ENCODE measurements at places on chromosomes 1 and 21.
A peak's percentile ranks its signal among the peaks of the same experiment; 100 is the strongest.

GRCh38 chr1:157325220-157325619 is 187.0 kb upstream of the ETV3 start:
- DNase-seq = no peak

GRCh38 chr1:182394055-182394775 is 2.6 kb upstream of the GLUL start:
- no peak for DNase-seq

GRCh38 chr1:58060559-58061170 is 485.9 kb downstream of the OMA1 start:
- no peak for DNase-seq

DNA sequence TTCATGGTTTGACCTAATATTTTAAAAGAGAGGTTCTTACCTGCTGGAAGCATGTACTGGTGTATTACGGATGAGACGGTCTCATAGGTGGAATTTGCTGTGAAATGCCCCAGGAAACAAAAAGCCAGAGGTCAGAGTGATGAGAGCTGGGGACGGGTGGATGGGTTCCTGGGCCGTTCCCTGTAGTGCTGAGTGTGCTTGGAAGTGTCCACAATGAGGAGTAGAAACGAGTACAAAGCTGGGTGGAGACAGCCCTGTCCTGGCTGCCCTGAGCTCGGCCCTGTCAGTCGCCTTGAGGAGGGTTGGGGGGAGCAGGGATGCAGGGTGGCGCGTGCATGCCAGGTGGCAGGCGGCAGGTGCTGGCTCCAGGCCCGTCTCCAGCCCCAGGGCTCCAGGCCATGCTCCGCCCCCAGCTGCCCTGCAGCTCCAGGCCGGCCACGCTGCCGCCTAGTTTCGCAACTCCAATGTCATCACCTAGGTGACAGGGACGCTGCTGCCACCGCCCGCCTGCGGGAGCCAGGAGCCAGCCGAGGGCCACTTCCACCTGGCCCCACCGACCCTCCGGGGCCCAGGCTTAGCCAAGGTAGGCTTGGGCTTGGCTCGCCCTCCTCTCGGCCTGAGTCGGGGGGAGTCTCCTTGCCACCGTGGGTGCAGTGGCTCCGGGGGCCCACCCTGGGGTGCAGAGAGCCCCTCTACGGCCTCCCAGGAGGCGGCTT is 16.4 kb downstream of the TP73 start:
- DNase-seq = no peak

- no peak for DNase-seq
Observed at GRCh38 chr1:232634096-232634495, 4.2 kb upstream of the SIPA1L2 start.

DNA sequence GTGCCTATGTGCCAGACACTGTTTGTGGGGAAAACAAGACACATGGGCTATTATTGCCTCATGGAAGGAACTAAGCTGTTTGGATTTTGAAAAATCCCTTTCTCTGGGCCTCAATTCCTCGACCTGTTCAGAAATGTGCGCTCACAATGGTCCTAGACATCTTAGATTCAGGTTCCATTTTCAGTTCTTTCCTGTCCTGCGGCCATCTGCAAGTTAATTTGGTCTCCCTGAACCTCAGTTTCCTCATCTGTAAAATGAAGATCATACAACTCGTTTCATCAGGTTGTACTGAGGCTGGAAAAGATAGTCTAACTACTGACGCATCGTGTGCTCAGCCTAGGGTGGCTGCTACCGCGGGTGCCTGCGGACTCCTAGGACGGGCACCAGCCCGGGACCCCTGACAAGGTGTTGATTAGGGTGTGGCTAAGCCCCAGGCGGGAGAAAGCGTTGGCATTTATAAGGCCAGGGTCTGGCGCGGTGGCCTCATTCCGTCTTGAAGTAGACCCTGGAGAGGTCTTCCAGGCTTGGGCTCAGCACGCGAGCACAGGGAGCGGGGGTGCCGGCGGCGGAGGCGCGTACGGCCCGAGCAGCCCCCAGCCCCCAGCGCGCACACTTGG is 493 bp upstream of the ELOA start:
- DNase-seq = peak; percentile 6

DNA sequence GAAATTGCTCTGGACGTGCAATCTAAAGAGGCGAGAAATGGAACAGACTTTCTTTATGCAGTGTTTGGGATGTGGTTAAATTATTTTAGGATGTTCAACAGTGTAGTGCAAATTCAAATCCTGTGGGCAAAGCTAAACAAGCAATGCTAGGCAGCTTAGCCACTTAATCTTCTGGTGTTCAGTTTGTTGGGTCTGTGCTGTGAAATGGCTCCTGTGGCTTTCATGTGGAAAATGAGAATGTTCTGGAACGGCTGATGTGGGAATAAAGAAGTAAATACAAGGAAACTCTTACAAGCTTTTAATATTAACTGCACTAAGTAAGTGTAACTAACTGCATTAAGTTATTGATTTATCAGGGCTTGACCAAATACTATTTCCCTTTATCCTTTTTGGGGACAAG is 766.6 kb downstream of the ADGRL2 start:
- DNase-seq = no peak

DNA sequence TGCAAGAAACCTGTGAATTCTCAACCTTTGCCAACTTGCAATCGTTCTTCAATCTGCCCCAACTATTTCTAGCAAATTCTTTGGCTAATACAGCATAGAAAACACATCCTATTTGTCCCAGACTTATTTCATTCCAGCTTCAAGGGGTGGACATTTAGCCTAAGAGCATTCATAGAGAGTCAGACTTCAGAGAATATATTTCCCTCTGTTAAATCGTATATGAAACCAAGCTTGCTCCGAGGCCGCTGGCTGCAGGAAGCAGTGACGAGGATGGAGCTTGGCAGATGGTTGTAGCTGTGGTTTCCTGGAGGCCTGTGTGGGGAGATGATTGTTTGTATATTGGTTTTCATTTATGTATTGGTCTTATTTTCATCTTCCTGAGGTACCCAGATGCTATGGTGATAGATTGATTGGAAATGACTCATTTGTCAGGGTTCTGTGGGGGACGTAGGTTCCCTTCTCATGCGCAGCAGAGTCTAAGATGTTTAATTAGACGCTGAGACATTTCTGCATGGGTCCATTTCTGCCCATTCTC is 26.1 kb downstream of the MAN1C1 start:
- DNase-seq = peak; percentile 59

DNA sequence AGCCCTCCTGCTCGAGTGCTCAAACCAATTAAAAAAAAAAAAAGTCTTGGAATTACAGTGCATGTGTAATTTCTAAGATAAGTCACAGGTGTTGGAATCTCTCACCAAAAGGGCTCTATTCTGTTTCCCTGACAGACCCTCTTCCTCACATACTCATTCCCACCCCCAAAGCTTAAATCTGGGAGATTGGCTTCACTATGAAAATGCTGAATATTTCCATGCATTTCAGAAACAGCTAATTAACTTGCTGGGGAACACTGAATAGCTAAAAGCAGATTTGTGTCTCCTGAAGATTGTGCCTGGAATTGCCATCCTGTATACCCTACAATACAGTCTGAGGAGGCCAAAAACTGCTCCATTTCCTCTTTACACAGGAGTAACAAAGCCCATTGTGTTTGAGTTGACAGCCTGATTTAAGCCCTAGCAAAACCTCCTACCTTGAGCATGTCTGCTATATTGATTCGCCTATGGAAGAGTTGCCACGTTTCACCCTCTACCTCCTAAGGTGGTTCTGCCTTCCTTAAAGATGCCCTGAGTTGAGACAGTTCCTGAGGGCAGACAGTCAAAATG is 1.4 kb upstream of the PIK3R3 start:
- DNase-seq = no peak

GRCh38 chr21:37383086-37383485 is 16.5 kb downstream of the DYRK1A start:
- no peak for DNase-seq

DNA sequence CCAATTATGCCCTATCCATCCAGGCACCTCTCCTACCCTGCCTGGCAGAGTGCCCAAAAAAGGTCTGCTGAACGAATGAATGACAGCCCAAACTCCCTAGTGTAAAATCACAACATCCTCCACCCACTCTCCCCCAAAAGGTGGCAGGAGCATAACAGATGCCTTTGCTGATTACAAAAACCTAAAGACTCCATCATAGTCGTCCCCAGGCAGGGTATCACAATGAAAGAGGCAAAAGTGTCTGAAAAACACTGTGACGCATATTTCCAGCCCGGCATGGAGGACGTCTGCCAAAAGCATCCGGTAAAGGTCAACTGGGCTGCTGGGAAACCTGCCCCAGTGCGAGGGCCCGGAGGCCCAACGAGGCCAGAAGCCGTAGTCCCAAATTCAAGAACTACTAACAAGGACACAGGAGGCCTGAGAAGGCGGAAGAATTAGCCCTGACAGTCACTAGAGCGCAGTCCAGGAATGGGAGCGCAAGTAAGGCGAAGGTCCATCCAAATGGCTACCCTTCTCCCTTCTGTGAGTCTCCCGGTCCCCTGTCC is 576 bp downstream of the SMIM12 start:
- peak; percentile 16 for DNase-seq

DNA sequence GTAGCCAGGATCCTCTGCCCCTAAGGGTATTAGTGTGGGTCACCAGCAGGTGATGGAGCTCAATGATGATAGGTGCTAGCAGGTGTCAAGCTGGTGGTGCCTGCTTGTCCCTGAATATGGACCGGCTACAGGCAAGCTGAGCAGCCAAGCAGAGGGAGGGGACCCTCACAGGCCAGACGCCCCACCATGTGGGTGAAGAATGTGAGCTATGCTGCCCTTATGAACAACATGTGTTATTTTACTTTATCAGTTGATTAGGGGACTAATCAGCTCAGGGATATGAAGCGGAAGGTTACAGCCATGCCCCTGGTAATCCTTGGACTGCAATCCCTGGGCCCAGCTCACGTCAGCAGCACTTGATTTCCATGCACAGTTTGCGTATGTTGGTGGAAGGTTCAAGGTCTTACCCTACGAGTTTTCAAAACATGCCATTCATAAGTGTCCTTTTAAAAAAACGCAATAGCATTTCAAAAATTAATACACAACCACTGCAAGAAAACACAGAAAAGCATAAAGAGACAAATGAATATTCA is 106.0 kb downstream of the CDC7 start:
- no peak for DNase-seq

GRCh38 chr1:30027247-30027646 is 696.1 kb downstream of the MATN1 start:
- DNase-seq = no peak

DNA sequence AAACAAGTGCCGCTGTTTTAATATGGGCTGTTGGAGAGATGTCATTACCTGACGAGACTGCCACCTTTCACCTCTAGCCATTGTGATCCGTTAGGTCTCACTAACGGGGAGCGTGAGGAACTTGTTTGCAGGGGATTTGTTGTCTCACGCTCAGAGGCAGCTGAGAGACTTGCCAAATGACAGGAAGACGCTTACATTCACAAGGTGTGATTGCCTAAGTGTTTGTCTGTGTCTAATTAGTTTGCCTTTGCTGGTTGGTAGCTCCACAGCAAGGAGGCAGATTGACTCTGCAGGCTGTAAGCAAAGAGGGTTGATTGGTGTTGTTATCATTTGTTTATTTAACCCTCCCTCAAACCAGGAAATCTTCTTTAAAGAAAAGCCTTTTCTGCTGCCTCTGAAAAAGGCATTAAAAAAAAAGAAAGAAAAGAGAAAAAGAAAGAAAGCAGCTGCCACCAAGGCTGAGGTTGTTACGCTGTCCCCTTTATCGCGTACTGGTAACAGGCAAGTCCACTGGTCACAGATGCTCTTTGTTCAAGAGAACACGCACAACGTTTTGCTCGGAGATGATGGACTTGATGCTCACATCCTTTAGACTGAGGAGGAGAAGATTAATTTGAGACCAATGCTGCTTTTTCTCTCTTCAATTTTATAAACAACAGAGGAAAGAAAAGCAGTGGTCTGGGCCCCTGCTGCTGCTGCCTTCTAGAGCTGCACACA is 203.9 kb downstream of the ZNF326 start:
- DNase-seq = no peak

GRCh38 chr1:79264975-79265818 is 258.7 kb upstream of the ADGRL4 start:
- no peak for DNase-seq

DNA sequence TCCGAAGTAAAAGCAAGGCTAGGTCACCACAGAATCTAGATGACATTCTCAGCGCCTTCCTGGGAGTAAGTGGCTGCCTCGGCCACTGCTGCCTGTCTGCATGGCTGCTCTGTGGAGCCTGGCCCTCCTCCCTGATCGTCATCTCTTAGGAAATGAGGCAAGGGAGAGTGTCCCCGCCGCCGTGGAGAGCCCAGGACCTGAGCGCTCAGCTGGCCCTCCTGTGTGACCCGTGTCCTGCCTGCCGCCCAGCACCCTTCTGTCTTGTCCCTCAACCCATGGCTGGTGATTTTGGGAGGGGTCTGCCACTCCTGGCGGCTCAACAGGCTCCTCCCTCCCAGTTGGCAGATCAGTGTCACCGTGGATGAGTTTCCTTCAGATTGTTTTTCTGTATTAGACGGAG is 156.4 kb upstream of the COL6A1 start:
- no peak for DNase-seq

GRCh38 chr1:22711071-22711470 is 432 bp downstream of the EPHB2 start:
- no peak for DNase-seq

DNA sequence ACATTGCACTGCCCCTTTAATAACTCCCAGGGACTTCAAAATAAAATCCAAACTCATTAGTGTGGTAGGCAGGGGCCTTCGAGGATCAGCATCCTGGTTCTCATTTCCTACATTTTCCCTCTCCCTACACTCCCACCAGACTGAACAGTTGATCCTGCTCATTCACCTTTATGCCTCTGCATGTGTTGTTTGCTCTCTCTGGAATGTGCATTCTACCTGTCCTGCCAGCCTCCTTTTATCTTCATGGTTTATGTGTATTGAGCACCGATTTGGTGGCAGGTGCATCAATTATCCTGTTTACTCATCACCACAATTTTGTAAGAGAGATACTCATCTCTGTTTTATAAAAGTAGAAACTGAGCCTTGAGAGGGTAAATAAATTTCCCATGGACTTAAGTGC is 125.0 kb downstream of the ADSS2 start:
- DNase-seq = no peak

DNA sequence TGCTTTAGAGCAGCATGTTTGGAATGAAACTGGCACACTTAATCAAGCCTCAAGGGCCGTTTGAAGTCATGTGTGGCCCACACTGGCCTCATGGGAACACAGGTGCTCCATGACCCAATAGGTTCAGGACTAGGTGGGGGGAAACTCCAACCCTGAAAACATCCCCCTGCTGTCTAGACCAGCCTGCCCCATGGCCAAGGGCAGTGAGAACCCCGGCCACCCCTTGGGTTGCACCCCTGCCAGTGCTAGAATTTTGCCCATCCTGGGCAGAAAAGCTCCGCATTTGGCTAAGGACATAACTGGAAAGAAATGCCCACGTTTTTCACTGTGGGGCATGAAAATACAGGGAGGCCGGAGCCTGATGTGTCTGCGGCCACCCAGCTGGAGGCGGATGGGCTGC is 6.1 kb upstream of the PTGER3 start:
- no peak for DNase-seq

GRCh38 chr1:151711044-151711800 is 5.4 kb downstream of the CELF3 start:
- no peak for DNase-seq

DNA sequence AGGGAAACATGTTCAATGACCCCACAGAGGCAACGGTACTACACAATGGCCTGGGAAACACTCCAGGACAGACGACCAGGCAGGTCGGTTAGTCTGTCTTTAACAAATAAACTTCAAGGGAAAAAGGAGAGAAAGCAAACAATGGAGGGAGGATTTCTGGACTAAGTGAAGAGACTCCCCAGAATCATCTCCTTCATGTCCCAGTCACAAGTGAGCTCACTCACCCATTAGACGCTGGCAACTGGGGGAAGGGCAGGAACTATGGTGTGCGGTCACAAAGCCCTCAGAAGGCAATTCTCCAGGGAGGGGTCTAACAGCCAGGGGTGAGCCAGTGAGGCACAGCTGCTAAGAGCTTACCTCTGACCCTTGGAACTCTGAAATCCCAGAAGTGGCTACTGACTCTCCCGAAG is 55.7 kb upstream of the NADK start:
- DNase-seq = no peak
